ENCODE measurements at places on chromosomes 2 and 18.

DNA sequence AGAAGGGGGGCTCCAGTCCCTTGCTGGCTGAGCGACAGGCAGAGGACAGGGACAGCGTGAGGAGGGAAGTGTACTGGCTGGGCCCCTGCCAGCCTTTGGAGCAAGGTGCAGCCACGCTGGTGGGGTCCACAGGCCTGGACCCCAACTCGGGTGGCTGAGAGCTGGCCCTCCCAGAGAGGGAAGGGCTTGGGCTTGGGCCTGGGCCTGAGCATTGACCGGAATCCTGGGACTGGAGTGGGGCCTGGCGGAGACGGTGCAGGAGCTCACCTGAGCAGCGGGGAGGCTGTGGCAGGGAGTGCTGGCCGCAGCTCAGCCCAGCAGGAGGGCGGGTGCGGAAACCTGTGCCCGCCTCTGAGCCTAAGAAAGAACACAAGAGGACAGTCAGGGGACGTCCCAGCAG is 27.9 kb downstream of the KCNIP3 start:
- DNase-seq = no peak

GRCh38 chr18:31931886-31932240 is 11.1 kb downstream of the TRAPPC8 start:
- no peak for DNase-seq

- no peak for DNase-seq
Measured at GRCh38 chr2:168182550-168183249, 64.7 kb downstream of the STK39 start.

- DNase-seq = no peak
Measured at GRCh38 chr2:175518206-175518605, 336.7 kb upstream of the ATP5MC3 start.

DNA sequence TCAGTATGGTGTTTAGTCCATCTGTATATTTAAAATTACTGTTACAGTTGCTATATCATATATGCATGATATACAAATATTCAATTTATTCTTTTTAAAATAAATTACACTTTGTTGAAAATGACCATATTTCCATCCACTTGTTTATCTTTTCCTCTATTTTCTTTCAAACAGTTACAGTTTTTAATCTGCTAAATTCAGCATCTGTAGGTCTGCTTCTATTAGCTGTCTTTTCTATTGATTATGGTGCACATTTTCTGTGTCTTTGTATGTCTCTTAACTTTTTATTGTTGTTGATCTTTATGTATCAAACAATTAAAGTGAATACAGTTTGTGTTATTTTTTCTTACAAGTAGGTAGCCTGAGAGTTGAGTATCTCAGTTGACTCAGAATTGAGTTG is 28.1 kb downstream of the IL18R1 start:
- DNase-seq = no peak

GRCh38 chr2:149388120-149388816 is 57.9 kb downstream of the LYPD6 start:
- DNase-seq = peak; percentile 23

- DNase-seq = peak; percentile 22
Measured at GRCh38 chr2:6657855-6658254, 207.9 kb downstream of the CMPK2 start.

GRCh38 chr2:233247116-233247515 is 4.4 kb upstream of the ATG16L1 start:
- DNase-seq = no peak

- DNase-seq = no peak
Measured at GRCh38 chr2:140242889-140243288, 1462.7 kb upstream of the NXPH2 start.

GRCh38 chr18:44126598-44126997 is 554.1 kb upstream of the SETBP1 start:
- DNase-seq = no peak

GRCh38 chr18:73189718-73190117 is 321.9 kb upstream of the NETO1 start:
- no peak for DNase-seq

GRCh38 chr2:145012806-145013205 is 492.9 kb upstream of the ZEB2 start:
- DNase-seq = no peak

DNA sequence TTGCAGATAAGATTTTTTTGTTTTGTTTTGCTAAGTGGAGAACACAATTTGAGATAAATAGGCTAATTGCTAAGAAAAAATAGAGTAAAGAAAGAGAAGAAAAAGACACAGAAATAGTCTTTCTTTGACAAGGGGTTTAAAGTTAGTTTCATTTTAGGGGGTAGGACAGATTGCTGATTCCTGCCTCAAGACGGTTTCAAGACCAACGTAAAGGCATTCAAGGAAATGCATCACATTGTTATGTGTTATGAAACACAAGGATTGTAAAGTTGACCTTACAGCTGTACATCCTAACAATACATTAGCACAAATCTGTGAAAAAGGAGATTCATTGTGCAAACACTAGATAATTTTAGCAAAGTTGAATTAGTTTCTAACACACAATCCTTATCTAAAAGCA is 22.7 kb upstream of the ETAA1 start:
- peak; percentile 10 for DNase-seq

DNA sequence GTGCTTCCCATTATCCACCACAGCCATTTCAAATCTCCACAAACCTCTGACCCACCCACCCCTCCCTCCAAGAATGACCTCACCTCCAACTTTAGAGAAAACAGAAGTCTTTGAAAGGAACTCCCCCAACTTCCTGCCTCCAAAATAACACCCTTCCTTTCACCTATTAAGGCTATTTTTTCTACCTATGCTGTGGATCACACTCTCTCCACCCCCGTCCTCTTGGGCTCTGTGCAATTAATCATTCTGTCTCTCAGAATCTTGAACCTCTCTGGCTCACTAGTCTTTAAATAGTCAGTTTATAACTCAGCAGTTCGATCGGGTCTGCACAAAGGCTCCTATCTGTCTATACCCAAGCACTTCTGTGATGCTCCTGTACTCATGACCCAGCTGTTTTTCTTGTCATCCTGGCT is 37.3 kb upstream of the XPO1 start:
- DNase-seq = no peak

- DNase-seq = peak; percentile 45
Measured at GRCh38 chr18:32549248-32550110, 78.8 kb upstream of the GAREM1 start.

DNA sequence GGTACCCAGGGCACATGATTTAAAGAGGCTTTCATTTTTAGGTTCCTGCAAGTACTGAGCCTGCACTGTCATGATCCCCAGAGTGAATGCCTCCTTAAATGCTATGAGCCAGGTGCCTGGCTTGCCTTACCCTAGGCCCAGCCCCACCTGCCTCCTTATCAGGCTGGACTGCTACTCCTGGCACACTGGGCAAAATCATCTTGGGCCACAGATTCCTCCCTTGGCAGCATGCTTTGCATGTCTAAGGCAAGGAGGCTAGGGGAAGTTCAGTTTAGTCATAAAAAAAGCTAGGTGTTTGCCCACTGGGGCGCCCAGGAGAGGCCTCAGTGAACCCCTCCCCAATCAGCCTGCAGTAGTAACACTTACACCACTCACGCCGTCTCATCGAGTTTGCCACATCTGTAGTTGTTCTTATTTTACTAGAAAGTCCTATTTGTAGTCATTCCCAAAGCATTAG is 45.1 kb downstream of the LBH start:
- no peak for DNase-seq

DNA sequence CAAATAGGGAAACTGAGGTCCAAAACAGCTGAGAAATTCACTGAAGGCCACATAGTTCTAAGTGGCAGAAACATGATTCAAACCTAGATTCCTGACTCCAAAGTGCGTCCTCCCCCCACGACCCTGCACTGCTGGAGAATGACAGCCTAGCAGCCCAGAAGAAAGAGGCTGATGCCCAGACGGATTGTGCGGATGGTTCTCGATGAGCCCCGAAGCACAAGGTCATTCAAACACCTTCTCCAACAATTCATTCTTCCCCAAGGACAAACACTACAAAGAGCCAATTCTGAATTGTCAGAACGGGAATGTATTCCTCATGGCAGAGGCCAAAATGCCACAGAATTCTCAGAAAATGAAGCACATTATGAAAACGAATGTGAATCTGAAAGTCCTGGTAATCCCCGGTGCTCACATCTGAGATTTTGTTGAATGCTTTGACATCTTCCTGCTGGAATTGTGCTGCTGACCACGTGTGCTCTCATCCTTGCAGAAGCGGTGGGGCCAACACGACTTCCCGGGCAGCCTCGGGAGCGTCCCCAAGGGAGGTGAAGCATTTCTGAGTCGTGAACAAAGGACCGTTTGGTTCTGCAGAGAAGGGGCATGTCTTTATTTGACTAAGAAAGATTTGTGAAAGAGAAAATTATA is 337.0 kb downstream of the EIPR1 start:
- DNase-seq = peak; percentile 2

- DNase-seq = no peak
Measured at GRCh38 chr2:224596289-224596688, 11.1 kb upstream of the CUL3 start.

DNA sequence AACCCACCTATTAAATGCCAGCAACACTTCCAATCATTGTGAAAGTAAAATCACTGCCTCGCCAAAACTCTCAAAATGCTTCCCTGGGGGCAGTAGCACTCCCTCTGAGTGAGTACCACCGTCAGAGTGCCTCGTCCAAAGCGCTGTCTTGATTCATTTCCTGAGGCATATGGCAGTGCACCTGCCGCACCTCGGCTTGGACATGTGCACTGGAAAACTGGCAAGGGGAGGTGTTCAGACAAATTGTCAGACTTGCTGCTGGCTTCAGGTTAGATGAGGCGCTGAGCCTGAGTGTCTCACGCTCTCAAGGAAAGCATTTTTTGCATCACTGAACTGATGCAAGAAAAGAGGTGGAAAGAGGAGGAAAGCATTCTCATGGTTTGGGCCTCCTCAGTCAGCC is 132.8 kb downstream of the ATL2 start:
- no peak for DNase-seq

- no peak for DNase-seq
Measured at GRCh38 chr18:65035701-65036100, 715.1 kb upstream of the CDH7 start.

DNA sequence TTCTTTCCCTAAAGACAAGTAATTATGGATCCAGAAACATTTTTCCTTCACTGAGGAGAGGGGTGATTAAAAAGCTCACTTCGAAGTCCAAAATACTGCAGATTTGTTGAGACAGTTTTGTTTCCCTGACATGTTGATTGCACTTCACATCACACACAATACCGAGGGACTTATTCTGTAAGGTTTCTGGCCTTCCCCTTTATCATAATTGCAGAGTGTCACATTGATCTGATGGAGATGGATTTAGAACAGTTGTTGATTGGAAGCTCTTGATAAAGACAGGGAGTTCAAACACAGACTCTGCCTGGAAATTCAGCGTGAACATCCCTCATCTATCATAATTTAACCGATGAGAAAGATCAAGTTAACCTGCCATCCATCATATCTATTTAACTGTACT is 163.6 kb downstream of the PTPRM start:
- DNase-seq = no peak

DNA sequence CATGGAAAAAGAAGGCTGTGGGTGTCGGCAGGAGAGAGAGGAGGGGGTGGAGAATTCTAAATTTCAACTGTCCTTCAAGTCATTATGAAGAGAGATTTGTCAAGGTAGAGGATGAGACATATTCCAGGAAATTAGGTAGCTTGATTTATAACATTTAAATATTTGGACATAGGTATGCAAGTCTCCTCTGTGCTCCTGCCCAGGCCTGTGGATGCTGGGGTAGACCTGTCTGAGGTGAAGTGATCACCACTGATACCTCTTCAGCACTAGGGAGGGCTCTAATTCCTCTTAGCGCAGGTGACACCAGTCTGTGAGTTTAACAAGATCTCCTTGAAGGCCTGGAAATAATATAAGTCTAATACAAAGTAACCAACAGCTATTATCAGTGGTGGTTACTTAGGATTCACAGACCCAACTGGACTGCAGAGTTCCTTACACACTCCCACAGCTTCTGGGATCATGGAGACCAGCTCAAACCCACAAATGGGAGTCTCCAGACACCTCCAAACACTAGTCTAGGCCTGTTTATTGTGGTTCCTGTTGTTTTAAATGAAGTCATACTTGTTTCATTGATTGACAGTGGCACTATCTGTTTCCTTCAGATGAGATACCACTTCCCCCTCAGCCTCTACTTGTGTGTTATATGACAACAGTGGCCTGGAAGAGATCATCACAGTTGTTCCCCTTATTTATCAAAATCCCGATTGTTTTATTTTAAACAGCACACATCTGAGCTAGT is 104.1 kb upstream of the ITPRID2 start:
- no peak for DNase-seq

DNA sequence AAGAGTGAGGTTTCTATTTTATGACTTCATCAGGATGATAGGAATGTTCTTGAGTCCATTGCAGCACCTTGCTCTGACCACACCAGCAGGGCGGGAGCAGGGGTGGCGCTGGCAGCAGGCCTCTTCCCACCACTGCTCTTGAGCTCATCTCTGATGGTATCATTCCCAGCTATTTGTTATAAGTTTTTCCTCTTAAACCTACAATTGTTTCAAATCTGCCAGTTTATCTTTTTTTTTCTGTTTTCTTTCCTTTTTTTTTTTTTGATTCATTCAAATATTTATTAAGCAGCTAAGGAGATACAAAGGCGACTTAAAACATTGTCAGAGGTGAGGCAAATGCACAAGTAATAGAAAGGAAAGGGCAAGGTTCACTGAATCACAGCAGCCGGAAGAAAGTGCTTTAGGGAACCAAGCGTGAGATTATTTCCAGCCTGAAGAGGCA is 28.7 kb downstream of the NIFK start:
- DNase-seq = no peak

GRCh38 chr2:171718720-171719119 is 31.5 kb downstream of the DYNC1I2 start:
- DNase-seq = no peak

- DNase-seq = peak; percentile 52
Measured at GRCh38 chr2:126655500-126656430, at the start of gene GYPC. Gene GYPC (plus strand): TSS chr2:126656158. CDS start chr2:126656264, 106 bp downstream.

GRCh38 chr2:206198677-206199076 is 39.0 kb downstream of the EEF1B2 start:
- peak; percentile 29 for DNase-seq

- DNase-seq = no peak
Measured at GRCh38 chr18:77320971-77321559, 71.4 kb downstream of the GALR1 start.

DNA sequence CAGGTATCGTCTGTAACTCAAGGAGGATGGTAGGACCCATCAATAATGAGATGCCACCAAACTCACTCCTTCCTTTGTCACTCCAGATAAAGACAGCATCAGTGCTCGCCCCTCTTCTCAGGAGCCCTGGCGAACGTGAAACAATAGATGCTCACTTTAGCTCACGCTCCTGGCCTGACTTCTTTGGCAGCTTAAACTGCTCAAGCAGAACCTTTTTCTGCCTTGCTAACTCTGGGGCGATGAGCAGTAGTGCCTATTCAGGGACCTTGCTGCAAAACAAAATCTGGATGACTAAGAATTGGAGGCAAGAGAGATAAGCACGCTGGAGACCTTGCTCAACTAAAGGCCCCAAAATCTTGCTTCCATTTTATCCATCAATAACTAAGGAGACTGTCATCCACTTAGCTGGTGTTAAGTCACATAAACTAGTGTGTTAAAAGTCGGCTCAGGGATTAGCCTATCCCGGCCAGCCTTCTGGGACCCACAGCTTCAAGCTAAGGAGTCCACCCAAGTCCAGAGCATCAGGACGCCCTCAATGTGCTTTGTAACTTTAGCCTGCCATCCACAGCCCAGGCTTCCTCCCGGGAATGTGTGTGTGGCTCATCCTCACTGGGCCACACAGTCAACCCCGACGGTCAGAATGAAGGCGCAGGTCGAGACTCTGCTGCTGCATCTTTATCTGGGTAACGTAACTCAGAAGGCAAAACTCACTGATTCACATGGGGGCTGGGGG is 38.9 kb downstream of the ZNF516 start:
- no peak for DNase-seq
